ENCODE measurements at places on chromosomes 1 and 21.
A peak's percentile ranks its signal among the peaks of the same experiment; 100 is the strongest.

- no peak for DNase-seq
Measured at GRCh38 chr1:104830534-104830933, 1080.8 kb downstream of the AMY1C start.

GRCh38 chr1:161198194-161198896 lies 509 bp downstream of the ADAMTS4 start:
- DNase-seq: peak; percentile 24

DNA sequence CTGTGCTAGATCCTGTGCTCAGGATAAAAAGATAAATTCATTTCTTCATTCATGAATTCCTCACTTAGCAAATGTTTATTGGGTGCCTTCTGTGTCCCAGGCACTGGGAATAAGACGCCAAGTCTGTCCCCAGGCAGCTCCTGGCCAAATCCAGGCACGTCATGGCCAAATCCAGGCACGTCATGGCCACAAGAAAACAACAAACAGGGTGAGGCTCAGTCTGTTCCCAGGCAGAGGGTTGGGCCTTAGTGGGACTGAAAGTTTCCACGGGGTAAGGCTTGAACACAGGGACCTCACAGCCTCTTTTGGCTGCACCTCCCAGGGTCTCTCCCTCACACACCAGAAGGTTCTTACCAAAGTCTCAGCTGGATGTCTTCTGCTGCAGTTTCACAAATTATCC lies 95.7 kb downstream of the PAX7 start:
- DNase-seq: no peak

- DNase-seq: no peak
Measured at GRCh38 chr1:165137551-165138316, 218.8 kb downstream of the LMX1A start.

GRCh38 chr1:166165661-166166328 lies 1.0 kb downstream of the FAM78B start:
- no peak for DNase-seq

DNA sequence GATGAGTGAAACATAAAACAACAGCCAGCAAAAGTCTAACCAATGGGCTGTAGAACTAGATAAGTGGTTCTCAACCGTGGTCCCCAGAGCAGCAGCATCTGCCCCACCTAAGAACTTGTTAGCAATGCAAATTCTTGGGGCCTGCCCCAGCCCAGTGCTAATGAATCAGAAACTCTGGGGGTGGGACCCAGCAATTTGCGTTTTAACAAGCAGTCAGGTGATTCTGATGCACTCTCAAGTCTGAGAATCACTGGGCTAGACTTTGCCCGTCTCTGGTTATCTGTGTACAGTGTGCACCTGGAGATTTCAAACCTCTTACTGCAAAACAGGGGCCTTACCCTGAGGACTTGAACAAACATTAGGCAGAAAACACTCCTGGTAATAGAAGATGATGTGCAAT lies 66.5 kb downstream of the PLXNA2 start:
- peak; percentile 43 for DNase-seq

GRCh38 chr1:193408782-193409293 lies 222.4 kb upstream of the B3GALT2 start:
- DNase-seq: no peak

- no peak for DNase-seq
Measured at GRCh38 chr1:211261229-211261628, 2.1 kb downstream of the RCOR3 start.

- no peak for DNase-seq
Measured at GRCh38 chr1:150567341-150567716, 12.1 kb downstream of the MCL1 start.

DNA sequence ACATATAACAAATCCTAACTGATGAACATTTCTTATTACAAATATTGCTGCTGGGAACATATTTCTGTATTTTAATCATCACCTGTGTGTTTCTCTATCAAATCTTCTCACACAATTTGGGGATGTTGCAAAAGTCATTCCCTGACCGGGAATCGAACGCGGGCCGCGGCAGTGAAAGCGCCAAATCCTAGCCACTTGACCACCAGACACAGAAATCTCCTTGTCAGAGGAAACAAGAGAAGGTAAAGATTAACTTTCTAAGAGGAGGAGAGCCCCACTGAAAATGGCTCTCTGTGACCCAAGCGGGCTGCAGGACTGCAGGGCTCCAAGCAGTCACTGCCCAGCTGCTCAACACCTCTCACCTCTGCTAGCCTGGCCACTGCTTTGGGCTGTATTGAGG lies 304.9 kb downstream of the FAM72C start:
- no peak for DNase-seq

DNA sequence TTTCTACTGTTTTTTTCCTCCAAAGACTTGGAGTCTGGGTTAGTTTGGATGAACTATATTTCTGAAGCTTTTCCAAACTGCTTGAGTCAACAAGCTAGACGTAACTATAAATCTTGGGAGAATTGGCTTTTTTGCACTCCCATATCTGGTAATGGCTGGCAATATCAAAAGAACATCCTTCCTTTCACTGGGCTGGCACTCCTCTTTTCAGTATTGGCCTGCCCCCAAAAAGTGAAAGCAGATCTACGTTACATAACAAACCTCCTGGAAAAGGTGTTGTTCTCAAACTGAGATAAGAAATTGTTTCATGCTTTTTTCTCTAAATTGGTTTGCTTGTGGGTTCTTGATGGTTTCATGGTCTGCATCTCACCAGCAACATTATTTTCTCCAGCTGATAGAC lies 499.3 kb downstream of the NEGR1 start:
- DNase-seq: no peak

DNA sequence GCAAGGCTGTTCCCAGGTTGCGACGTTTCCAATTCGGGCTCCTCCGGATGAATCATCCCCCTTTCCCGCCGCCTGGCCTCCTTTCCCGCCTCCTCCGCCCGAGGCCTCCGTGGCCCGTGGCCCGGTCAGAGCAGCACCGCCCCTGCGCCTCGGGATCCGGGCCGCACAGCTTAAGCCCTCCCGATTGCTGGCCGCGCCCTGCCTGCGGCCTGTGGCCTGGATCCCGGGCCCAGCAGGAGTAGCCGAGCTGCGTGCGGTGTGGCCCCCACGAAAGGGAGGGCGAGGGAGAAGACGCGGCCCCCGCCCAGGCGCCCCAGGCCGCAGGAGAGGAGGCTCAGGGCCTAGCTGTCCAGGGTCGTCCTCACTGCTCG lies 1.0 kb downstream of the TMEM200B start:
- no peak for DNase-seq

- DNase-seq: no peak
Measured at GRCh38 chr1:187310038-187310631, 481.4 kb downstream of the PLA2G4A start.

- DNase-seq: no peak
Measured at GRCh38 chr1:63857478-63857877, 83.7 kb downstream of the ROR1 start.

- DNase-seq: no peak
Measured at GRCh38 chr1:181144238-181144637, 55.7 kb downstream of the IER5 start.

- no peak for DNase-seq
Measured at GRCh38 chr1:45003741-45004140, 7.4 kb downstream of the HECTD3 start.

DNA sequence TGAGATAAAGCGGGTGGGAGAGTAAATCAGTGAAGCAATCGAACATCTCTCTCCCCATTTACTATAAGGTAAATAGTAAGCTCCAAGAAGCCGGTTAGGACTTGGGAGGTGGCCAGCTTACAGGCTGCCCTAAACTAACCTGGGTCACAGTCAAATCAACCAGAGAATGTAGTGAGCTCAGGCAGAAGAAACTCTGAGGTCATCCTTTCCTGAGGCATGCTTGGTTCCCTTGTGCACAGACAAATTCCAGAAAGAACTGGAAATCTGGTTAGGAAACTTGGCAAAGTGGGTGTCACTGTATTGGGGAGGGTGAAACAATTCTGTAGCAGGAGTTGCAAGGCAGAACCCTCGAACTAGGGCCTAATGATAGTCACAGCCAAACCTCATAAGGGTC lies 72.5 kb downstream of the NTMT2 start:
- no peak for DNase-seq

- no peak for DNase-seq
Measured at GRCh38 chr1:28171246-28171645, 5.2 kb downstream of the PTAFR start.
